Nucleus accumbens (tissue), 56 donors: ENCODE measurements at places on chromosomes 5 and 9.
A peak's percentile ranks its signal among the peaks of the same experiment; 100 is the strongest.

DNA sequence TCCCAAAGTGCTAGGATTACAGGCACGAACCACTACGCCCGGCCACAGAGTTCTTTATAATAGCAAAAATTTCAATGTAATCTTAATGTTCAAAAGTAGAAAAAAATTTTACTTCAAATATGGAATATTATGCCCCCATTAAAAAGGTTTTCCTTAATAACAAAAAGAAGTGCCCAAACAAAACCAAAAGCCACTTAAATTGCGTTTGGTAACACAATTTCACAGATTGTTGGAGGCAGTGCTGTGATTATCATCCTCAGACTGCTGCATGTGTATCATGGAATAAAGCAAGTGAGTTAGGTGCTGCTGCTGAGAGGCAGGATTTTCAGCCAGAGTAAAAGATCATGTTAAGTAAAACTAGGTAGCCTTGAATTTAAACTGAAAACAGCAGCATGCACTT is 132.7 kb downstream of the COL23A1 start:
- no peak for DNase-seq

GRCh38 chr5:147560718-147561331 is 51.0 kb upstream of the DPYSL3 start:
- no peak for DNase-seq

DNA sequence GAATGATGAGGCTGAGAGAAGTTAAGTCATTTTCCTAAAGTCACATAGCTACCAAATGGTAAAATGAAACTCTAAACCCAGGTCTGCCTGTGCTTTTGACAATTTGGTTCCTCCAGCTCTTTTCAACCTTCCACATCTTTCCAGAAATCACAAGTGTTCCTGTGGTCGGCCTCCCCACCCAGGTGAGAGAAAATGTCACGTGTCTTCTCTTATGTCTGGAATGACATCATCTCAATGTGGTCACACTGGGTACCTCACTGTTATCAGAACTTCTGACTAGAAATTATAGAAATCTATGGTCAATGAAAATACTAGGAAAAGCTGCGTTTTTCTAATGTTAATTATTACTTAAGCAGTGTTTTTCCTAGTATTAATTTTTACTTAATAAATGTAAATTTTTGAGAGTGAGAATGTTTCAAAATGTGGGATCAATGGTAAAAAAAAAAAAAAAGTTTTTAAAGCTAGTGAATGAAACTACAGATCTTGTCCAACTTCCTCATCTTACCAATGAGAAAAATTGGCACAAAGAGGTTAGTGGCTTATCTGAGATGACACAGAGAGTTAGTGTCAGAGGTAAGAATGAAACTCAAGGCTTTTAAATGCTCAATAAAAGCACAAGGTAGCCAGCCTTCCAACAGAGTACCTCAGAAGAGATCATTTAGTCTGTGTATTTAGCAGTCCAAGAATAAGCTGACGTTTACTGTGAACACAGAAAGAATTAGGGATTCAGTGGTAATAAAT is 228.7 kb upstream of the NR4A3 start:
- no peak for DNase-seq

DNA sequence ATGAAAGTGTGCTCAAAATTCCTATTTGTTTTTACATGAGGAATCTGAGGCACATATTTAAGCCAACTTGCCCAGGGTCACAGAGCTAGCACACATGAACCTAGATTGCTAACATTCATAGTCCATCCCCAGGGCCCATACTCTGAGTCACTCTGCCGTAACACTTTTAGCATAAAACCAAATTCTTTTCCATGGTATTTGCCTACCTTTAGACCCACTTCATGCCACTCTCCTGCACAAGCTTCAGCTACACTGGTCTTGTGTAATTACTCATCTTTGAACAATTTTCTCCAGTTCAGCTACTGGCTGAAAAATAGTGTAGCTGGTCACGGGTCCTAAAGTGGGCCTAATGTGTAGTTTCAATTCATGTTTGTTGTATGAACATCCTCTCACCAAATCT is 200.7 kb downstream of the SLC12A2 start:
- DNase-seq, result no peak

DNA sequence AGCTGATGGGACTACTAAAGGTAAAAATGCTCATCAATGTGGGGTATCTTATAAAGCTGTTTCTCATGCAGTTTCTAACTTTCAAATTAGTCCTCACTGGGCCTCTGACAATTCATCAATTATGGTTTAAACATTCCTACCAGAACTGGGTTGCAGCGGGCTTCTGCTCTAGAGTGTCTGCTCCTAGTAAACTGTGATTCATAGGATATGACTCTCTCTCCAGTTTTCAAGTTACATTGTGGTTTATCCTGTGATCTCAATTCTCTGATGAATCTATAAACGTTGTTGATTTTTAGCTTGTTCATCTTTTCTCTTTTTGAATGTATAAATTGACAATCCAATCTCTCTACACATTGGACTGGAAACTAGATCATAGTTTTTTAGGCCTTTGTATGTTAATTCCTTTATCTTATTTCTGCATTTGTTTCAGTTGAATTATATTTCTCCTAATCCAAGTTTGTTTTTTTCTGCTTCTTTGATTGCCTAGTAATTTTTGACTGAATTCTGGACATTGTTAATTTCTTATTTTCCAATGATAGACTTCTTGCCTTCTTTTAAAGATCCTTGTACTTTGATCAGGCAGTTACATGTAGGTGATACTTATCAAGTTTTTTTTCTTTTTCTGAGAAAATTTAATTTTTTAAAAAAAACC is 822.6 kb downstream of the TLE1 start:
- no peak for DNase-seq

- no peak for DNase-seq
These were observed 26.2 kb downstream of the ENTREP1 start for GRCh38 chr9:69351227-69351626.

GRCh38 chr5:6770826-6771607 is 57.8 kb downstream of the TENT4A start:
- no peak for DNase-seq

DNA sequence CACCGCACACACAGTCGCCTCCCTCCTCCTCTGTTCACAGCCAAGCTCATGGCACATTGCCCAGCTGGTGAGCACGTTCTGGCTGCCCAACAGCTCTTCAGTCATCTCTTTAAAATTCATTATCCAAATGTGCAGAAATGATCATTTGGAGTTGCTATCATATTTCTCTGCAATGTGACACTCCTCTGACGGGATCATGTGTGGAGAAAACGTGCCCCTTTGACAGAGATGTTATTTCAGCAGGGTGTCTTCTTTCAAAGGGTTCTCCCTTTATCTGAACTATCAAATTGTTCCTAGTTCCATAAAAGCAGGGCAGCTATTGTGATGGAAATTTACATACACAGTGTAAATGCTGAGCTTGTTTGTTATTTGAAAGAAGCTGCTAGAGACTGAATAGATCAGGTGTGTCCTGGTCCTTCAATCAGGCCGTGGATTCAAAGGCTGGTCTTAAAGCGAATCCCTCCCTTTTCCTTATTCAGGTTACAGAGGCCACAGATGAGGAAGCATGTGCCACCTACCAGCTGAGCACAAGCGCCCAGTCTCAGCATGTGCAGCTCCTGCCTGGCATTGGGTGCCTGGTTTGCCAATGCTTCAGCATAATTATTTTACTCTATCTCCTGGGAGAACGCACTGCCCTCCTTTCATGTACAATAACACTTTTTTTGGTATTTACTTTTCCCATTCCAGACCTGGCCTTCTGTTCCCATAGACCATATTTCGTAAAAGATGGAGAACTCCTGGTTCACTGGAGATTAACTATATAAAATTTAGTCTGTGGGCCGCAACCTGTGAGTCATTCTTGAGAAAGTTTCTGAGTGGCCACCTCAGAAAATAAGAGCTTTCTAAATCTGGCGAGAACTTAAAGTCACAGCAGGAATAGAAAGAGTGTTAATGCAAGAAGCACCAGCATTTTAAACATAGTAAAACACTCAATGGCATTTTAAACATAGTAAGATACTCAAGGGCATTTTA is 433.7 kb downstream of the ENC1 start:
- peak; percentile 15 for DNase-seq

DNA sequence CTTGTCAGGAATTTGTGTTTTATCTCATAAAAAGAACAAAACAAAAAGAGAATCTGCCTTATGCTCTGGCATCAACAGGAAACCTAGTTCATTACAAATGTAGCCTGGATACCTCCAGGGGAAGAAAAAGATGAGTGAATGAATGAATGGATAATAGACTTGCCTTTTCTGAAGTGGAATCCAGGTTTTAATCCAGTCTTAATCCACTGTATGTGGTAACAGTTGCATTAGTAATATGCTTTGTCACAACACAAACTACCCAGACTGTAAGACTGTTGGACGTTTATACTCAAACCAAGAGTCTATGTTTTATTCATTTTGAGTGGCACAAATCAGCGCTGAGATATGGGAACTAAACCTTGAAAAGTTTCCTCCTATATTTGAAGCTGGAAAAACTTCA is 32.1 kb upstream of the MAP3K1 start:
- DNase-seq, result no peak

GRCh38 chr9:93635186-93636107 is 59.1 kb downstream of the PHF2 start:
- no peak for DNase-seq
